ENCODE measurements at places on chromosomes 2 and 18. TPM values are rescaled to one million over a fixed set of nuclear protein-coding genes. Genes with fewer than 3 reads are reported as not detected.

GRCh38 chr2:227378371-227378782 is 729 bp downstream of the TM4SF20 start:
- no peak for DNase-seq

GRCh38 chr2:216234106-216234505 is 125.0 kb downstream of the XRCC5 start:
- DNase-seq = no peak

DNA sequence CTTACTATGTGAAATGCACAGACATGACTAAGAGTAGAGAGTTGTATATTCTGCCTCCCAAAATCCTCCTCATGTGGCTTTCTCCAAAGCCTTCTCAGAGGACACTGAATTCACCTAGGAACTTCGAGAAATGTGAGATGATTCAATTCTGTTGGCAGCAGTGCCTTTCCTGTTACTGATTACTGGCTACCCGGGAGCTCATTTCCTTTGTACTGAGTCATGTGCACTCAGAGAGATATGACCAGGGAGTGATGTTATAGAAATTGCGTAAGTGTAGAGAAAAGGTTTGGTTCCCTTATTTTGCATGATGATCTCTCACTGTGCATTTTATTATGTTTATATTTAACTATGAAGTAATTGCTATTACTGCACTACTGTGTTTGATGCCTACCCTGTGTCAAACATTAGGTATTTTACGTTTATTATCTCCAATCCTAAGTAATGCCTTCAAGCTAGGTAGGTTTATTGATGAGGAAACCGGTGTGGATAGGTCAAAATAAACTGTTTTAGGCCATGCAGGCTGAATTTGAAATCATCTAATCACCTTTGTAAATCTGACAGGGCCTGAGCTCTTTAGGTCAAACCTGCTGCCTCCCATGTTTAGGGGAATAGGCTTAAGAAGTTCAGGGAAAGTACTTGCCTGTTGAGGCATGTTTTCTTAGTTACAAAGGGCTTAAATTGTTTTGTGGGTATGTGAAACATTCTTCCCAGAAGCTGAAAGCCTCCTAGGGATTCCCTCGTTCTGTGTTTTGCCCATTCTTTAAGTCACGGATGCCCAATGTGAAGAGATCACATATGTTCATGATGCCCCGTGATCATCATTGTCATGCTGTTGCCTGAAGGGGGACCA is 86.8 kb downstream of the FMNL2 start:
- peak; percentile 90 for DNase-seq

- no peak for DNase-seq
Measured at GRCh38 chr2:7646661-7647060, 729.4 kb downstream of the RNF144A start.

DNA sequence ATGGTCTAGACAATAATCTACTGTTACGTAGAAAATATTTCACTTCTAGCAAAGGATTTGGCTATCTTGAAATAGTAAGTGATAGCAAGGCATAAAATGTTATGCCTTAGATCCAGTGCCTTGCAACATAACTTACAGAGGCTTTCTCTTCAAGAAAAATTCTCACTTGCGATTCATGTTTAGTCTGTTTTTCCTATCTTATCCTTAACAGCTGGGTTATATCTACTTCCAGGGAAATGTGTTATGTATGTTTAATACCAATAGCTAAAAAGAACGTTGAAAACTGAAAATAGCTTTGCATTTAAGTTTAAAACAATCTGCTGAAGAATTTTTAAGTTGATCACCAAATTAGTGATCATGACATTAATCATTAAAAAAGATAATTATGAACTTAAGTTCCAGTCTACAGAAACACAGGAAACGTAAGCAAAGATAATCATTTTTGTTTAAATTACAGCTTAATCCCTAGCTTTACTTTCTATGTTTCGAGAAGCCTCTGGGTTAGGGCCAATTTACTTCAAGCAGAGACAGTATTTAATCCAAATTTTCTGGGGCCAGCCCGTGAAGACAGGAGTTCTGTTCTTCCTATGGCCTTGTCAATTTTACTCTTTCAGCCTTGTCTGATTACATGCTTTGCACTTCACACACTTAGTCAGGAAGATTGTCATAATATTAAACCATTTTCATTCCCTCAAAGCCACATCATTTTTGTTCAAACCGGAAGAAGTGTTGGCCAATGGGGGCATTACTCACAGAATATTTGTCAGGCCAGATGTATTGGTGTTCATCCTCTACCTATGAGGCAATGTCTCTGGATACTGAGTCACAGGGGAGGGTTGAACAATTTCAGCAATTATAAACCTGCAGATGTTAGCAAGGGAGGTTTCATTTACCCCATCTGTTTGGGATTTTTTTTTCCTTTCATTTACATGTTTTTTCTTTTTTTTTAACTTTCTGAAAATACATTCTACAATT is 1132.9 kb upstream of the ZEB2 start:
- DNase-seq = no peak

DNA sequence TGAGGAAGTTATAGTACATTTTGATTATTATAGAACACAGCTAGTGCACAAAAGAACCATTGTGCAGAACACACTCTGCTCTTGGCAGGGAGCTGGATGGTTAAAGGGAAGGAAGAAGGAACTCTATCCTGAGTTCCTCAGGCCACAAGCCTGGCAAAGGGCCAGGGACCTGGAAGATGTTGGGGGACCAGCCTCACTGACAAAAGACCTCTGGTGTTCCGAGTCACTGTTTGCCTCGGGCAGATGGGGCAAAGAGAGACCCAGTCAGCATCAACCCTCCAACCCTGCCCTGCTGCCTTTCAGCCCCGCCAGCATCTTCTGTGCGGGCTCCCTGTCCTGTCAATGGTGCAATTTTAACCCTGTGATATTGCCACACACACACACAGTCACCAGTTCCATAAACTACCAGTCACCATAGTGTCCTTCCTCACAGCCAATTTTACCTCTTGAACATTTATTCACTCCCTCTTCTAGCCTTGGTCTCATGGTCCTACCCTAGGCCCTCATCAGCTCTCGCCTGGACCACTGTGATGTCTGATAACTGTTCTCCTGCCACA is 21.9 kb downstream of the NEMP2 start:
- DNase-seq = no peak

DNA sequence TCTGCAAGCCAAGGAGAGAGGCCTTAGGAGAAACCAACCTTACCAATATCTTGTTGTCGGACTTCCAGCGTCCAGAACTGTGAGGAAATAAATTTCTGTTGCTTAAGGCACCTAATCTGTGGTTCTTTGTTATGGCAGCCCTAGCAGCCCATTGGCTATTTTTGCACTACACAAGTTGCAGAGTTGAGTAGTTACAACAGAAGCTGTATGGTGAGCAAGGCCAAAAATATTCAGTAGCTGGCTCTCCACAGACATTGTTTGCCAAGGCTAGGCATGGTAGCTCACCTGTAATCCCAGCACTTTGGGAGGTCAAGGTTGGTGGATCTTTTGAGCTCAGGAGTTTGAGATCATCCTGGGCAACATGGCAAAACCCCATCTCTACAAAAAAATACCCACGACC is 27.1 kb upstream of the SCYGR1 start:
- no peak for DNase-seq

GRCh38 chr2:234394450-234394849 is 102.4 kb downstream of the ARL4C start:
- no peak for DNase-seq

GRCh38 chr18:60295674-60296073 is 76.9 kb downstream of the MC4R start:
- no peak for DNase-seq

DNA sequence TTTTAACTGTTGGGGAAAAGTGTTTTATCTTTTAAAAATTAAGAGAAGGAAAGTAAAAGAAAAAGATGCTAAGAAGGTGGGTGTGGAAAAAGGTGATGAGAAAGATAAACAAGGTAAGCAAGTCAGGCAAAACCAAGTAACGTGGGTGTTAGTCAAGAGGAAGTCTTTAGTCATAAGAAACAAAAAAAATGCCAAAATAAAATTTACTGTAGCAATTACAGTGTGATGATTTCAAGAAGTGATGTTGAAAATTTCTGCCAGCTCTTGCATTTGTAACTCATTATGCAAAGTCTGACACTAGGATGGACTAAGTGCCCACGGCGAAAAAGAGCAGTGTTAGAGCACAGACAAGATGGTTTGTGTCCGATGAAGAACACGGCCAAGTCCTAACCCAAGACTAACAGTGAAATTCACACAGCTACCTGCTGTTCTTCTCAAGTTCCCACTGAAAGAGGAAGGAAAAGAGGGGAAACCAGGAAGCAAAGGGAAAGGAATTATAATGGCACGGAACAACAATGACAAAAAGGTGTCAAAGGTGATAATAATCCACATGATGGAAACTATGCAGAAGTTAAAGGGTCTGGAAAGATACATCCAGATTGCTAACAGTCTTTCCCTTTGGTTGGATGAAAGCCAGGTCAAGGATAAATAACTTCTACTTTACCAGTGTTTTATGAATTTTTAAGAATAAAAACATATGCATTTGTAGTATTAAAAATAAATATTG is 34.1 kb downstream of the NOL10 start:
- no peak for DNase-seq

GRCh38 chr2:145114726-145115125 is 594.8 kb upstream of the ZEB2 start:
- no peak for DNase-seq

DNA sequence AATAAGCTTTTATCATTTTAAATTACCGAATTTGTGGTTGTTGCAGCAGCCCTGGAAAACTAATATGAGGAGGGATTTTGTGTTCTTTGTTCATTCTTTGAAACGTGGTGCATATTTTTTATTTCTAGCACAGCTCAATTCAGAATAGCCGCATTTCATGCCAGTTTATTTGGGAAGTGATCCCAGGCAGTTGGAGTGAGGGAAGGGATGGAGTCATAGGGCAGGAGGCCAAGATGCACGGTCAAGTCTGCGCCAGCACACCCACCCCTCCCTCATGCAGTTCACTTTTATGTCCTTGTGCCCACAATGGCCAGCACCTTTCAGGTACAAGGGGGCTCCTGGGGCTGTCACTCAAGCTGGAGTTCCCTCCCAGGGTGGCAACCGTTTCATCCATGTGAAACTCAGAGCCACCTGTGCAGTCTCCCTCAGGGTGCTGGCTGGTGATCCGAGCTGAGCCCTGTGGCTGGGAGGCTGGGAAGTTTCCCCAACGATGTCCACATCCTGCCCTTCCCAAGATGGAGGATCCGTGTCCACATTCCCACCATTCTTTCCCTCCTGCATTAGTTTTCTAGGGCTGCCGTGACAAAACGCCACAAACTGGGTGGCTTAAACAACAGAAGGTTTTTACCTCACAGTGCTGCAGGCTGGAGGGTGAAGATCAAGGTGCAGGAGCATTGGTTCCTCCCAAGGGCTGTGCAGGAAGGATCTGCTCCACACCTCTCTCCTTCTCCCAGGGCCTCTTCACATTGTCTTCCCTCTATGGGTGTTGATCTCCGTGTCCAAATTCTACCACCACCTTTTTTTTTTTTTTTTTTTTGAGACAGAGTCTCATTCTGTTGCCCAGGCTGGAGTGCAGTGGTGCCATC is 68.5 kb upstream of the ITGA6 start:
- no peak for DNase-seq

- no peak for DNase-seq
Measured at GRCh38 chr2:196206804-196207203, 35.4 kb upstream of the STK17B start.

DNA sequence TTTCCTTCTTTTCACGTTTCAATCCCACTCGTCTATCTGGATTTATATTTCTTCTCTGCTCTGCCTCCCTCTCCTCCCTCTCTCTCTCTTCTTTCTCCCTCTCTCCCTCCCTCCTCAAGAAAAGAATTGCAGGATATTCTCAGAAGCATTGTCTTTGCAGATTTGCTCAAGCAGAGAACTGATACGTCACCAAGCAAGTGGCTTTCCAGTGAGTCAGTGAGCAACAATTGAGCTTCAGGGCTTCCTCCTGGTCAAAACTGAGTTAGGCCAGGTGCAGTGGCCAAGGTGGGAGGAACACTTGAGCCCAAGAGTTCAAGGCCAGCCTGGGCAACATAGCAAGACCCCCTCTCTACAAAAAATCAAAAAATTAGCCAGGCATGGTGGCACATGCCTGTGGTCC is 151.1 kb downstream of the SMAD2 start:
- no peak for DNase-seq

GPR148 gene
- not detected for total RNA-seq

KDSR gene
- 29.5 TPM for total RNA-seq
